ENCODE measurements at places on chromosomes 4 and X.

DNA sequence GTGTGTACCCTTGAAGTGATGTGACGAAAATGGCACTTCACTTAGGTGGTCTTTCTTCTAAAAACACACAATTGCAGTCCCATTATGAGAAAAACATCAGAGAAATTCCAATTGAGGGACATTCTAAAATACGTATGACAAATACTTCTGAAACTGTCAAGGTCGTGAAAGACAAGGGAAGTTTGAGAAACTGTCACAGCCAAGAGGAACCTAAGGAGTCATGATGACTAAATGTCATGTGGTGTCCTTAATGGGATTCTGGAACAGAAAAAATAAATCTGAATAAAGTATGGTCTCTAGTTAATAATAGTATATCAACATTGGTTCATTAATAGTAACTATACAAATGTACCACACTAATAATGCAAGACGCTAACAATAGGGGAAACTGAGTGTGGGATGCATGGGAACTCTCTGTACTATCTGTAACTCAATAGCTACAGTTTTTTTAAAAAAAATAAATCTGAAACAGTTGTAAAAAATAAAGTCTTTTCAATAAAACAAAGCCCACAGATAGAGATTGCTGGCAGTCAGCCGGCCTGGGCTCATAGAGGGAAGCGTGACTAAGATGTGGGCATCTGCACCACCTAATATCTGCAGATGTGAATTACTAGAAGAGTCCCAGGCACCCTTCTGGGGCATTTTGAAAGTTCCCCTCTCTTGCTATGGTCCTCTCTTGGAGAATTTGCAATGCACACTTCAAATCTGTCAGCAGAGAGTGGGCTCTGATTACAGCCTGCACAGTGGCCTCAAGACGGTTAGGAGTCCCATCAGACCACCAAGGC lies 47.6 kb downstream of the MID1IP1 start:
- DNase-seq, result no peak

DNA sequence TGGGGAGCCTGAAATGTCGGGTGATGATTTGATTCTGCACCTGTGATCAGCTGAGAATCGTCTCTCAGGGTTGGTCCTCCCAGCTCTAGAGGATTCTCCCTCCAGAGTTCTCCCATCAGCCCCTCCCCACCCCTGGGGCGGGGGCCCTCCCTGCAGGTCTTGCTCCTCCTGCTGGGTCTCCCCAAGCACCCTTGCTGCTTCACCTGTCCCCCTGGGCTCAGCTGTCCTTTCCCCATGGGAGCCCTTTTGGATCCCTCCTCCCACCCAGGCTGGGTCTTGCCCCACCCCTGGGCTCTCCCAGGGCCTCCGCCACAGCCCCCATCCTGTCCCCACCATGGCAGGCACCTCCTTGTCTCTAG lies 22.2 kb downstream of the PSAPL1 start:
- DNase-seq, result no peak

GRCh38 chrX:115563633-115564162 lies 2.7 kb downstream of the PLS3 start:
- DNase-seq, result no peak

DNA sequence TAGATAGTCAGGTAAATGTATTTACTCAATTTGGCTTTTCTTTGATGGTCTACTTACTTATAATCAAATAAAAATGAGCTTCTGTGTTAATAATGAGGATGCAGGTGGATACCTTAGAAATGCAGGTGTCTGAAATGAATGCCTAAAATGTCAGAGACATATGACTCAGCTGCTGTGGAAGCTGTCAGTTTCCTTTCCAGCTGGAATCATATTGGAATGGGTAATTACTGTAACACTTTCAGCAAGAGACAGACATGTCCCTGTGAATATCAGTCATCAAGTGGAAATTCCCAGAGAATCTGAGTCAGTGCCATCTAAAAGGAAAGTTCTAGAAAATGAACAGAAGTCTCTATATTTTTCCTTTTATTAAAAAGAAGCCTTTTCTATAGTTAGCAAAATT lies 783.0 kb upstream of the AADAT start:
- no peak for DNase-seq

GRCh38 chrX:133776072-133776471 lies 209.3 kb downstream of the GPC3 start:
- DNase-seq, result no peak

- DNase-seq, result no peak
These were observed 167.3 kb upstream of the SH3RF1 start for GRCh38 chr4:169438057-169438480.

Measured in hypothalamus (tissue), 51 donors.